ENCODE measurements at places on chromosomes 5 and 9.

GRCh38 chr9:5443850-5444249, 6.1 kb upstream of the PLGRKT start:
- DNase-seq, result no peak
- no peak overlapping the region for H3K4me3 ChIP-seq

DNA sequence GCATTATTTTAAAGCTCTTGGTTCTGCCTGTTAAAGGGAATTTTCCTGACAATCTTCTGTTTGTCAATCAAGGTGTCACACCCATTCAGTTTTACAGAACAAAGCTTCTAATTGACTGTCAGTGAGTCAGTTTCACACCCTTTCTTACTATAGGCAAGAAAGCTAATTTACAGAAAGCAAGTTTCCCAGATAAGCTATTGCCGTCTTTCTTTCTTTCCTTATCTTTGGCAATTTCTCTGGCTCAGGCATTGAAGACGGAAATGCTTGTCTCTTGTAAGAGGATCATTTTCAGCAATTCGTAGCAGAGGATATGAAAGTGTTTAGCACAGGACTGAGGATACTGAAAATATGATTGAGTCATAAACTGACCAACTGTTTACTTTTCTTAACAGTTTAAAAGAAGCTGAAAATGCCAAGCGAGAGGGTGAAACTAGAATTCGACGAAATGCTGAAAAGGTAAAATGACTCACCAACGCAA, 27.0 kb downstream of the SPINK5 start:
- no peaks in the 10 kb centered on the region for H3K27me3 ChIP-seq
- no peaks in the 10 kb centered on the region for H3K36me3 ChIP-seq
- no peak overlapping the region for H3K4me3 ChIP-seq
- H3K27ac ChIP-seq, result no peak overlapping the region

- H3K27ac ChIP-seq, result no peak overlapping the region
- no peaks in the 10 kb centered on the region for H3K36me3 ChIP-seq
- H3K4me3 ChIP-seq, result no peak overlapping the region
- no peaks in the 10 kb centered on the region for H3K27me3 ChIP-seq
- H3K4me1 ChIP-seq, result no peaks in the 10 kb centered on the region
Observed at GRCh38 chr5:93585767-93586385, 2.9 kb downstream of the NR2F1 start.

DNA sequence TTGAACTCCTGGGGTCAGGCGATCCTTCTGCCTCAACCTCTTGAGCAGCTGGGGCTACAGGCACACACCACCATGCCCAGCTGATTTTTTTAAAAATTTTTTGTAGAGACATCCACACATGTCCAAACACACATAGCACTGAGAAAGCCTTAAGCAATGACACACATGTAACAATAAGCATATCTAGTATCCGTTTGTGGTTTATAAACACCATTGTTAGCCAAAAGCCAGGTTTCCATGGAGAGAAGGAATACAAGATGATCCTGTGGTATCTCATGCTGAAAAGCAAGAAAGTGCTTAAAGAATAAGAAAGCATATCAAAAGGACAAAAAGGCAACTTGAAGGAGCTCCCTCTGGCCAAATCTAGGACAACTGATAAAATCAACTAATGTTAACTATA, 29.7 kb upstream of the SLC1A3 start:
- H3K4me1 ChIP-seq, result no peaks in the 10 kb centered on the region
- no peaks in the 10 kb centered on the region for H3K27me3 ChIP-seq
- H3K4me3 ChIP-seq, result no peak overlapping the region
- H3K27ac ChIP-seq, result no peak overlapping the region
- no peaks in the 10 kb centered on the region for H3K36me3 ChIP-seq
- DNase-seq, result no peak

- no peaks in the 10 kb centered on the region for H3K4me1 ChIP-seq
- no peak overlapping the region for H3K4me3 ChIP-seq
- H3K27me3 ChIP-seq, result no peaks in the 10 kb centered on the region
- H3K27ac ChIP-seq, result no peak overlapping the region
- no peaks in the 10 kb centered on the region for H3K36me3 ChIP-seq
Observed at GRCh38 chr9:70517926-70518610, 103.6 kb upstream of the KLF9 start.

DNA sequence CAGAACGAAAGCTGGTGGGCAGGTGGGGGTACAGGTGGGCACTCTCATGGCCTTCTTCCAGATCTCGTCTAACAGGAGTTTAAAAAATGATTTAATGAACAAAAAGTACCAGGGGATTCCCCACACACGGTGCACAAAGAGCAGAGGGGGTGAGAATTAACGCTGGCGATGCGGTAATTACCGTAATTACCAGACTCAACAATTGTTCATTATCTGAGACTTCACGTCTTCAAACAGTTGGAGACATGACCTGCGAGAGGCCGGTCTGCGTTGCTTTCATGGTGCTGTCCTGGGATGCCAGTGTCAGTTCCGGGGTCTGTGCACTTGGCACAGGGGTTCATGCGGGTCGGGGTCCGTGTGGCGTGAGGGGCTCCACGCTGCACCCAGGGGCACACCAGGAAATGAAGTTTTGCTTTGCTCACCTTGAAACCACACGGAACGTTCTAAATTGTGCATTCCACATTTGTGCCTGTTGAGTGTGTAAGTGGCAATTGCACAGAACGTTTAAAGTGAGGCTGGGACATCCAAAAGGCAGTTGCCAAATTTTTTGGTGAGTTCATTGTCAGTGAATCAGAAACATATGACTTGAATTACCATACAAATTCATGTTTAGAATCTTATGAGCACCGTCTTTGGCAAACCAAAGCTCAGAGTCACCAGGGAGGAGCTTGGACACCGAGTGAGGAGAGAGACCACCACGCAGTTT, 256.4 kb upstream of the IRX1 start:
- no peak overlapping the region for H3K27ac ChIP-seq
- no peaks in the 10 kb centered on the region for H3K4me1 ChIP-seq
- no peak for DNase-seq
- no peaks in the 10 kb centered on the region for H3K36me3 ChIP-seq
- H3K27me3 ChIP-seq, result no peaks in the 10 kb centered on the region

GRCh38 chr9:17532461-17532860, 46.4 kb upstream of the SH3GL2 start:
- DNase-seq, result no peak
- H3K4me3 ChIP-seq, result no peak overlapping the region
- no peak overlapping the region for H3K27ac ChIP-seq
- H3K27me3 ChIP-seq, result no peaks in the 10 kb centered on the region

DNA sequence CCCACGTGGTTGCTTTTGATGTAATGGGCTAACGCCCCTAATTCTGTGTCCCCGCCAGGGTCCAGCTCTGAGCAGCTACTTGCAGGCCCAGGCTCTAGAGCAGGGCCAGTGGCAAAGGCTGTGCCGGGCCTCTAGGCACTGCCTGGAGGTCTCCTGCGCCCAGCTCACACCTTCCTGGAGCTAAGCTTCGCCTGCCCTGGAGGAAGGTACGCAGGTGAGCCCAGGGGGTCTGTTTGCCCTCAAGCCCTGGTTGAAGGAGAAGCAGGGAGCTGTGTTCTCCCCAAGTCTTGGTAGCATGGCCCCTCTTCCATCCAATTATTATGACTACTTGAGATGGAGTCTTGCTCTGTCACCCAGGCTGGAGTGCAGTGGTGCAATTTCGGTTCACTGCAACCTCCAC, 5.2 kb upstream of the LMX1B start:
- no peak overlapping the region for H3K4me3 ChIP-seq
- no peak overlapping the region for H3K27ac ChIP-seq
- H3K36me3 ChIP-seq, result no peaks in the 10 kb centered on the region
- no peak for DNase-seq

GRCh38 chr5:139745800-139746690, 49.6 kb upstream of the PSD2 start:
- H3K4me3 ChIP-seq, result no peak overlapping the region
- peak overlapping the region; percentile 33 for H3K27ac ChIP-seq
- peak; percentile 50 for DNase-seq
- H3K27me3 ChIP-seq, result no peaks in the 10 kb centered on the region
- H3K4me1 ChIP-seq, result peaks cover 16% of the 10 kb centered on the region

DNA sequence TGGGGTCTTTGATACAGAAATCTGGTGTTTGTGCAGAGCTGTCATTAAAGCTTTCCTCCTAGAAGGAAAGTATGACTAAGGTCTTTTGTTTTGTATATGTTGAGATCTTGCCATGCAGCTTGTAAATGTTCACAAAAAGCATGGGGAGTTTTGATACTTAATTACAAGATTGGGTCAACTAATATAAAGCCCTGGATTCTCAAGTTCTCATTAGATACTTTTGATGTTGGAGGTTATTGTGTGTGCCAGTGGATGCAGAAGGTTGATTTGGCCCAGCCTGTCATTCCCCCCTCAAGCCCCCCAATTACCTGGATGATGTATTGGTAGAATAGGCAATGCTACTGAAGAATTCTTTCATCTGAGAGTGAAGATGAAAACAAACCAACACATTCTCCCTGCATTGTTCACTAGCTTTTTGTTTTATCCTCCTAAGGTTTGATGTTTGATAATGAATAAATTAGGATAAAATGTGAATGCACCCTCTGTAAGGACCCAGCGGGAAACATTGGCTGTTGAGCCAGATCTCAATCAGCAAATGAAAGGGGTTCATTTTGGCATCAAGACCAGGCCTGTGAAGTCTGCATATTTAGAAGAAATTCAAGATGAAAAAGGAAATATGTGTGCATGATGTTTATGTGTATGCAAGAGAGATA, 61.9 kb upstream of the ADAMTS19 start:
- DNase-seq, result no peak
- no peaks in the 10 kb centered on the region for H3K4me1 ChIP-seq
- H3K36me3 ChIP-seq, result no peaks in the 10 kb centered on the region
- no peaks in the 10 kb centered on the region for H3K27me3 ChIP-seq
- H3K4me3 ChIP-seq, result no peak overlapping the region

- no peaks in the 10 kb centered on the region for H3K27me3 ChIP-seq
- DNase-seq, result no peak
- H3K27ac ChIP-seq, result no peak overlapping the region
- no peak overlapping the region for H3K4me3 ChIP-seq
- H3K4me1 ChIP-seq, result no peaks in the 10 kb centered on the region
Observed at GRCh38 chr9:30048396-30048795, 2336.0 kb upstream of the ACO1 start.

All from pancreas (tissue), 10 donors.